Fibroblast of lung (primary cell): ENCODE measurements at places on chromosomes 5 and 9. TPM values are rescaled to one million over a fixed set of nuclear protein-coding genes. Genes with fewer than 3 reads are reported as not detected.

Gene DBN1
- polyA plus RNA-seq = 138 and 181 TPM in 2 replicates

Gene PFN3
- polyA plus RNA-seq = not detected in 2 replicates

Gene RANBP17
- 3.1 and 4.3 TPM in 2 replicates for polyA plus RNA-seq

Gene ACSL6
- polyA plus RNA-seq = 0.02 and 0.08 TPM in 2 replicates

Gene BDP1
- 10.7 and 13.3 TPM in 2 replicates for polyA plus RNA-seq

Gene GABRA6
- not detected in 2 replicates for polyA plus RNA-seq

Gene CARTPT
- not detected in 2 replicates for polyA plus RNA-seq

Gene ROR2
- polyA plus RNA-seq = 2.3 and 10.9 TPM in 2 replicates

Gene CYSRT1
- 0.19 and 0.25 TPM in 2 replicates for polyA plus RNA-seq

Gene SPATA6L
- 0.45 and 0.54 TPM in 2 replicates for polyA plus RNA-seq

Gene TYRP1
- 0.11 TPM in 2 replicates for polyA plus RNA-seq

Gene SLC6A7
- polyA plus RNA-seq = 0.02 TPM in 1 of 2 replicates, not detected in the other

Gene CMBL
- 18.6 and 23.3 TPM in 2 replicates for polyA plus RNA-seq

Gene MTAP
- polyA plus RNA-seq = 20.0 and 31.1 TPM in 2 replicates

Gene FBXO10
- polyA plus RNA-seq = 7.6 and 8.2 TPM in 2 replicates

Gene DCAF12
- 25.4 and 26.3 TPM in 2 replicates for polyA plus RNA-seq

Gene RASGRF2
- polyA plus RNA-seq = 3.5 and 17.1 TPM in 2 replicates

Gene PPP3R2
- not detected in 2 replicates for polyA plus RNA-seq

Gene SPATA31E1
- 0.01 TPM in 1 of 2 replicates, not detected in the other for polyA plus RNA-seq

Gene RXFP3
- not detected in 2 replicates for polyA plus RNA-seq

Gene PCDHGC4
- 0.48 and 0.76 TPM in 2 replicates for polyA plus RNA-seq

Gene IGIP
- 1.5 and 3.8 TPM in 2 replicates for polyA plus RNA-seq
